ENCODE measurements at places on chromosomes 1 and 21.

- peak; percentile 77 for ATAC-seq
Measured at GRCh38 chr21:34887725-34888568, 161.2 kb downstream of the RUNX1 start.

DNA sequence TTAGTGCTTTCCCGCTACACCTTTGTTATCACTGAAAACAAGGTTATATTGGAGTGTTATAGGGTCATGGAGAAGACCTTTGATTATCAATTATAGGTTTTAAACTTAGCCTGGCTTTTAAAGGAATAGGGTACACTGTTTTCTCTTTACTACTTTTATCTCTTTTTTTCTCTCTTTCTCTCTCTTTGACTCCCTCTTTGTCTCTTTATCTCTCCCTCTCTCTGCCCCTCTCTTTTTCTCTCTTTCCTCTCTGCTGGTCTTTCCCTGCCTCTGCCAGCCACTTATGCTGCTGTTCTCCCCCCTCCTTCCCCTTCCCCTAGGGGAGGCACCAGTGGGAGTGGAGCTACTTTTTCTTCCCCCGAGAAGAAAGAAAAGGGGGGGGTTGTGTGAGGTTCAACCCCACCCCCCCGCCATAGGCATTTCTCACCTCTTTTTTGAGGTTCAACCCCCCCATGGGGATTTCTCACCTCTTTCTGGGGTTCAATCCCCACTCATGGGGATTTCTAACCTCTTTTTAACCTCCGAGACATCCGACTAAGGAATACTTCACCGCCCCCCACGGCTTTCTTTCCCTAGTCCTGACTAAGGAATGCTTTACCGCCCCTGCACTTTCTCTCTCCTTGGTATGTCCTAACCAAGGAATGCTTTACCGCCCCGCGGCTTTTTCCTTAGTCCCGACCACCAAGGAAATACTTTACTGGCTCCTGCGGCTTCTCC is 17.2 kb upstream of the ZBTB8B start:
- ATAC-seq = no peak

- peak; percentile 71 for ATAC-seq
Measured at GRCh38 chr1:67978890-67979516, 71.4 kb downstream of the DIRAS3 start.

GRCh38 chr1:55382806-55383305 is 167.7 kb upstream of the USP24 start:
- ATAC-seq = no peak

DNA sequence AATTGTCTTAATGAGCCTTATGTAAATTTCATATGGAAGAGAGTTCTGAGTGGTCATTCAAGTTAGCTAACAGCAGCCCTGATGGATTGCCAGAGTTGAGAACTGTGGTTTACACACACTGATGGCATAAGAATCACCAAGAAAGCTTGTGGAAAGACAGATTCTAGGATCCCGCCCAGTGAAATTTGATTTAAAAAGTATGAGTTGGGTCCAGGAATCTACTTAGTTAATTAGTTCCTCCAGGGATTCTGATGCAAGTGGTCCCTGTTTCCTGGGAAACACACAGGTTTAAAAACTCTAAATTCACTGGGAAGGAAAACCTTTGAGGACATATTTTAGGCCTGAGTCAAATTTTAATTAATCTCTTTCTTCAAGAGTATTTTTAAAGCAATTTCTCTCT is 144.3 kb downstream of the NTPCR start:
- no peak for ATAC-seq

DNA sequence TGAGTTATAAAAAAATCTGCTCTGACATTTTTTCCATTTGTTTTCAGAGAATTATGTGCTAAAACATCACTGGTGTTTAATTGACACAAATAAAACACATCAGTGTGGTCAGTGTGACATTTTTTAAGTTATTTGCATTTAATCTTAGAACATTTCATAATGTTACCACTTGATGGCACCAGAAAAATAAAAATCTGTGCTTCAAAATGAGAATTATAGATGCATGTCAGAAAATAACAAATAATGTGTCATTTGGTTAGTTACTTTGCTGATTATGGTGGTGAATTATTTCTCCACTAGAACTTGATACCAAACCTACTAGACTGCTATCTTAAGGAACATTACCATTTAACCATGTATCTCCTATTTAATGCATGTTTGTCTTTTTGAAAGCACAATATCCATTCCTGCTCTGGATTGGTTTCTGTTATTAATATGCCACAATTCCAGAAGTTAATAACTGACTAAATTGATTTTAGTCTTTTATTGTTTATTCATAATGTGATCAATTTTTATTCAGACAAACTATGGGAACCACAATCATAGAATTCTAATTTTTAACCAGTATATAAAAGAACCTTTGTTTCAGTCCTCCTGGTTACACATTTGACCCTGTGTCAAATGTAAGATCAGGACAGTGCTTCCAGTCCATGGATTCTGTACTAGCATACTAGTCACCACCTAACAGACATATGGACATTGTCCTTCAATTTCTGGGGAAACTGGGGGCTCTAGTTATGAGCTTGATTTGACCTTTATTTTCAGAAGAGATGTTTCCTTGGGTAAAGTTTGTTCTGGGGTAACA is 81.0 kb downstream of the RPS6KC1 start:
- ATAC-seq = no peak

All from esophagus mucosa (tissue), 1 donor.